ENCODE measurements at places on chromosomes 3 and 15.

- DNase-seq, result no peak
These were observed 35.1 kb downstream of the MDFIC2 start for GRCh38 chr3:70277304-70277703.

DNA sequence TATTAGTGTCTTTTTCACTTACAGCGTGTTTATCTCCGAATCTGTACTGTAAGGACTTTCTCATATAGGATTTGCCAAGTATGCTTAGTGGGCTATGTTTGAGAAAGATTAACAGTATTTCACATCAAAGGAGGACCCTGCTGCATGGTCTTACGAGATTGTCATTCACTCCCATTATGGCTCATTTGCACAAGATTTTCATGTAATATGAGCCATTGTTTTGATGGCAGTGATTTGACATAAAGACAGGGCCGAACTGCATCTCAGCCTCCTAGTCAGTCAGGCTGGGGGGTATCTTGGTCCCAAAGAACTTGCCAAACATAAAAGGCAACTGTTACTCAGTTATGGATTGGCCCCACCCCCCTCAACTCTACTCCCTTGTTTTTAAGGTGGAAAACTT, 205.9 kb downstream of the ZIC1 start:
- DNase-seq, result no peak

DNA sequence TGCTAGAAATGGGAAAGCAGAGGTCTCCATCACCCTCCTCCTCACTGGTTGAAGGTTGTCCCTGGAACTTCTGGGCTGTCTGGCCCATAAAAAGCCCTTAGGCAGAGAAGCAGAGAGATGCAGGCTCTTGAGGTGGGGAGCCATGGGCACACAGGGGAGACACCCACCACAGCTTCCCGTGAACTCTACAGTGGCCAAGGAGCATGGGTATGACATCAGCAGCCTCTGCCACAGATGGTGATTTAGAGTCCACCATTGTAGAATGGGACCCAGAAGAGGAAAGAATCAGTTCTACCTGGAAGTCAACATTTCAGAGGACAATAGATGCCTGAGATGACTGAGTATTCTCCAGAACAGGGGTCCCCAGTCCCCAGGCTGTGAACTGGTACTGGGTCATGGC, 105.6 kb upstream of the LRRN1 start:
- DNase-seq, result no peak

DNA sequence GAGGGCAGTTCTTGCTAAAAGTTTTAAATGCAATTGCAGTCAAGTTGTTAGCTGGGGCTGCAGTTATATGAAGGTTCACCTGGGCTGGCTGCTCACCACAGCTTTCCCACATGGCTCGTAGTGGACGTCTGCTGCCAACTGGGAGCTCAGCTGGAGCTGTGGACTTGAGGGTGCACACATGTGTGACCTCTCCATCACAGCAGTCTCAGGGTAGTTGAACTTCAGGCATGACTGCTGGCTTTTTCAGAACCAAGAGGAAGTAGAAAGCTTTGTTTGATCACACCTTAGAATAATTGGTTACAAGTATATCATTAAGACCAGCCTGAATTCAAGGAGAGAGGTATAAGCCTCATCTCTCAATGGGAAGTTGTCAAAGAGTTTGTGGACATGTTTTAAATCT, 74.1 kb downstream of the CHL1 start:
- no peak for DNase-seq

DNA sequence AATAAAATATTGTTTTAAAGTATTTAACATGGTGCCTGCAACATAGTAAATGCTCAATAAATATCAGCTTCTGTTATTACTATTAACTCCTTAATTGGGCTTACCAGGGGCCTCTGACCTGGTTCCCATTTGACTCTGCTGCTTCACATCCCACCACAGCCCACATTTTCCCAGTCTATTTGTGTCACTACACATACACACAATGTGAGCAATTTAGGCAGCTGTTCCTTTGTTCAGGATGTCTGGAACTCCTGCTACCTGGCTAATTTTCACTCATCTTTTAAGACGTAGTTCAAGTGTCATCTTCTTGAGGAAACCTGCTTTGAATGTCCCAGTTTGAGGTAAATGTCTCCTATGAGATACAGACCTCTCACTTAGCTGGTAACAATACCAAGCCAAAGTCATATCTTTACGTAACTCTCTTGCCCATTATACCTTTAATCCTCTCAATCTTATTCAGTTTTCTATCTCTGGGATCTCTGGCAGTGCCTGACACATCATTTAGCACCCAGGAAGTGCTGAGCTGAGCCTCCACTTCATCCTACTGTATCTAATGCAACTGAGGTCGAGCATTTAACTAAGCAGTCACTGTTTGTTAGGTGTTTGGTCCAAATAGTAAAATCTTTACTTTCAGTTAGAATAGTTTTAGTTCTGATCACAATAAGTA, 4.4 kb downstream of the TGFBR2 start:
- peak; percentile 65 for DNase-seq

DNA sequence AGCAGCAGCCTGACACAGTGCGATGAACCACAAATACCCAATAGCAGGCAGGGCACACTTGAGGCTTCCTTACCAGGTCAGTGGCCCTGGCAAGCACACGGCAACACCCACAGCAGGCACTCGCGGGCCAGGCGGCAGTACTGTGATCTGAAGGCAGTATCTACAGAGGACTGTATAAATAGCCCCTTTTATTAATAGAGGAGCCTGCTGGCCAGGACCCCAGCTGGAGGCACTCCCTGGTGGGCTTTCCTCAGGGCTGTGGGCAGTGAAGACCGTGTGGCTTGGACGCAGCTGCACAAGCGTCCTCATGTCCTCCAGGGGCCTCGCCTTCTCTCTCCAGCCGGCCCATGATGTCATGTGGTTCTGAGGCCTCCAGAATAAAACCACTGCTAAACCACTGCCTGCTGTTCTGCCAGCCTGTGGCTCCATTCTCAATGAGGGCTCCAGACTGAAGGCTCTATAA, 44.1 kb downstream of the LRIG1 start:
- no peak for DNase-seq

GRCh38 chr15:31156226-31156625, 54.7 kb upstream of the TRPM1 start:
- DNase-seq, result no peak

- no peak for DNase-seq
These were observed 104.7 kb downstream of the PGPEP1L start for GRCh38 chr15:98902931-98903330.

DNA sequence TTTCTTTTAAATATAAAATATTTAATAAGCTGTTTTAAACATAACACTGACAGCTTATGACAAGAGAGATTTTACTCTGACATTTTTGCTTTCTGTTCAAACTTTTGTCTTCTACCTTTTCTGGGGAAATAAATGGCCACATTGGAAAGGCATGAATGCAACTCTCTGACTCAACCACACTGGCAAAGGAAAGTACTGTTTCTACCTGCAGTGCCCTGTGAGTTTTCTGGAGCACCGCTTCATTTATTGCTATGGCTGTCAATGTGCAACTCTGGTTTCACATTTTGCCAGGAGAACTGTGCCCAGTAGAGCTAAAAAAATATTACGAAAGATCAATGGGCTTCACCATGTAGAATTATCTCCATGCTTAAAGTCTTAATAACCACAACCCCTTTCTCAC, 15.1 kb downstream of the PDZRN3 start:
- no peak for DNase-seq

DNA sequence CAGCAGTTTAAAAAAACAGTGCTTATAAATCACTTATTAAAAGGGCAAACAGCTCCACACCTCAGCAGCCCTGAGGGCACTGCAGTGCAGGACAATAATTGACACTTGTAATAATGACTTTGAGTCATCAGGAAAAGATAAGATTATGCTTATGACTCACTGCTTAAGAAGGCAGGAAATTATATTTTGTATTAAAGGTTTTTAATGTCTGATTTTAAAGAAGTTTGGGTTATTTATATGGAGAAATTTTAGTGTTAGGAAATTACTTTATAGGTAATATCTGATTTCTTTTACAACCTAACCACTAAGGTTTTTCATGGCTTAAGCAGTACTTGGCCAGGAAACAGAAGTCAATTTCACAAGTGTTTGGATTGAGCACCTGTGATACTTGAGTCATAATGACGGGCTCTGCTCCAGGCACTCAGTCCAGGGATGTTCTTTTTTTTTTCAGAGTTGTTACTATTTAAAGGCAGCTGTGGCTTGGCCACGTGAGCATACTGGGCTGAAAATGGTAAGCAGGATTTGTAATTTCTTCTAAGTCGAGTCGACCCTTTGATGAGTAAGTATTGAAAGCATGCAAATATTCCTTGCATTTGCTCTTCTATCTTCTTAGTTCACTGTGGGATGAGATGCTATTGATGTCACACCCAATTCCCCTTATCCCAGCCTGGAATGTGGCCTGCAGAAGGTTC, 21.6 kb upstream of the SLC6A20 start:
- no peak for DNase-seq

DNA sequence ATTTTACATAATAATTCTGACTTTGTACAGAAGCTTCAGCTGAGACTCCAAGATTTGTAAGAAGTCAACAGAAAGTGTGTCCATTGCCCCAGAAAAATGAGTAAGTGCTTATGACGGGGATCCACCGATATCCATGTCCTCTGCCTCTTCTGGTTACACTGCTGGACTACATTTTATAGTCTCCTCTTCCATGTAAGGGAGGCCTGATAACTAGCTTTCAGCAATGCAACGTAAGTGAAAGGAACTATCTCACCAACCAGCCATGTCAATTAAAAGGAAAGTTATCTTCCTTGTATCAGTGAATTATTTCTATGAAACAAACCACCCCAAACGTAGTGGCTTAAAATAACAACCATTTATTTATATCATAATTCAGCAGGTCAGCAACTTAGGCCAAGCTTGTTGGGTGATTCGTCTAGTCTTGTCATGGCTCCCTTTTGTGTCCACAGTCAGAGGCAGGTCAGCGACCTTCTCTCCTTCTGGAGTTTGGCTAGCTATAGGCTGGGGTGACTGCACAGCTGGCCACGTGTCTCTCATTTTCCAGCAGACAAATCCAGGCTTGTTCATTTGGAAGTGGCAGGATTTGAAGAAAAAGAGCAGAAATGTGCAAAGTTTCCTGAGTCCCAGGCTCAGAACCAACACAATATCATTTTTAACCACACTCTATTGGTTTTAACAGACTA, 44.9 kb downstream of the TRIM69 start:
- DNase-seq, result no peak

DNA sequence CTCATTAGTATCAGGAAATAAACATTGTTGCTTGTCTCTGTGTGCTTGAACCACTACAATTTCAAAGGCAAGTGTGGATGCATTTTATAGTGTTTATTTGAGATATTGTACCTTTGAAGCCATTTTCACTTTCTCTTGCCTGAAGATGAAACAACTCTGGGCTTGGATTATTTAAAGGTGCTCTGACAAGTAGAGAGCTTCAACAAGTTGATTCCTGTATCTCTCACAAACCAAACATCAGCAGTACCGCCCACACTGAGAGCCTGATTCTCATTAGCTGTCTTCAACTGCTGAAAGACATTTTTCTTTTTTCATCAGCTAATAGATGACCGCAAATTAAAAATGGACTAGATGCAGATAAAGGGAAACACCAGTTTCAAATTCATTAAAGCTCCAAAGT, 806 bp upstream of the CERS3 start:
- DNase-seq, result no peak

- DNase-seq, result no peak
These were observed 14.9 kb downstream of the PLEKHO2 start for GRCh38 chr15:64856429-64857145.

DNA sequence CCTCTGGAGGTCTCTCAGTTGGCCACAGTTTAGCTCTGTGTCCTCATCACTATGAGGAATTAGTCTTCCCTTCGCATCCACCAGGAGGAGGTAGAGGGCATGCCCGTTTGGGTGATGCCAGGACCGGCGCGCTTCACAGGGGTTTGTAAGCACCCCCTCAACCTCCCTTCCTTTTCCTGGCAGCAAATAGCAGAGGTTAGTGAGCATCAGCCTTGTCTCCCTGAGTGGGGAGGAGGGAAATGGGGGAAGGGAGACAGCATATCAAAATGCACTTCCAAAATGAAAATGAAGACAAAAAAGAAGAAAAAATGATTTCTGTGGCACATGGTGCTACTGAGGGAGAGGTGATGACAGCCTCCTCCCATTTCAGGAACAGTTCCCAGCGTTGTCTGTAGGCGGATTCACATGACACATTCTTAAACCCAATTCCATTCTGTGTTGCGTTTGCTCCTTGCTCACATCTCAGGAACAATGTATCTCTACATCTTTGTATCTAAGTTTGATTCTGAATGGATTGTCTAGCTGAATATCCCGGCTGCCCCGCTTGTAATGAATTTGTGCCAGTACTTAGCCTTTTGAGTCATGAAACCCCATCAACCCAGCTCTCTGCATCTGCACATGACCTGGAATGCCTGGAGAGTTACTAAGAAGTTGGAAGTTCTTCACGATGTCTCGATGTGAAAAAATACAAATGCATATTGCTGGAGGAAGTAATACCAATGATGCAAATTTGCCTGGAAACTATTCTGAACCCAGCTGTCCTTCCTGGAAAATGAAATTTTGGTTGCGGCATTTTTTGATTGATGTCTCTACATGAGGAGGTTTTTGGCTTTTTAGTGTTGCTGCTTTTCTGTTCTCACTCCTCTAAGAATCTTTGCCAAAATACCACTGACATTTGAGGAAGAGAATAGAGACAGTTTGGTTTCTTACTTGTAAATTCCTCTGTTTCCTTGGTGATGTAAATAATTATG, 45.2 kb downstream of the TYRO3 start:
- peak; percentile 64 for DNase-seq

DNA sequence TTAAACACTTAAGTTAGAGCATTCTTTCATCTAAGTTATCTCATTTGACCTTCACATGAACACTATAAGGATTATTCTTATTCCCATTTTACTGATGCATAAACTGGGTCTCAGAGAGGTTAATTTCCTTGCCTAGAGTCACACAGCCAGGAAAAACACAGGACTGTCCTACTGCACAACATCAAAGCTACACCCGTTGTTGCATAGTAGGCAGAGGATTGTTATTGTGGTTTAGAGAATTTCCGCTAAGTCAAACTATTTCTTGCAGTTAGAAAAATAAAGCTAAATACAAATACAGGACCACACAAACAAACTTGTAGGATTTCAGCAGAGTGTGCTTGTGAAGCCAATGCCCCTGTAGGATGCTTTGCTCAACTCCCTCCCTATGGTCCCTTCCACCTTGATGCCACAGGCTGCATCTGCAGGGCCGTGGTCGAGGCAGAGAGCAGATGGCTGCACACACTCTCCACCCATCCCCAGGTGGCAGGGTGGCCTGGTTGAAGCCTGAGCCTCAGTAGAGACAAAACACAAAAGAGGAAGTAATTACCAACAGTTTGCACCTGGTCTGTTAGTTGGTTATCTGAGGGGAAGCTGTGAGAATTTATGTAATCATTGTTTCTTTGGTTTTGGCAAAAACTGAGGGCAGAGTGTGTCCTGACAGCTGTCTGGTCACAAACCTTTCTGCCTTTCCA, 41.1 kb upstream of the SKOR1 start:
- no peak for DNase-seq

DNA sequence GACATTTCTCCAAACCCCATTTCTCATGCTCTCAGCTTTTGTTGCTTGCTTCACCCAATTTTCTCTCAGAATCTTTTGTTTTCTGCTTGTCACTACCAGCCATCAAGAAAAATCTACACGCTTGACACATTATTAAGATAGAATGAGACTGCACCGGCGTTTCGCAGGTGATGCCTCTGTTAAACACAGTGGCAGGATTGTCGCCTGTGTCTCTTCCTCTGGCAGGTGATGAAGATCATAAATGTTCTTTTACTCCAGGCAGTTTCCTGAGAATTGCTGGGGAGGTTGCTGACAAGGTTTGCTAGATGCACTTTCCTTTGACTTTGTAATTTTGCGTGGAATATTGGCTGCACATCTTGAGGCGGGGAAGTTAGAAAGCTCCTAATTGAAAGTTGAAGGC, 75.4 kb downstream of the IL1RAP start:
- DNase-seq, result no peak
